ENCODE measurements at places on chromosomes 2 and 18.

DNA sequence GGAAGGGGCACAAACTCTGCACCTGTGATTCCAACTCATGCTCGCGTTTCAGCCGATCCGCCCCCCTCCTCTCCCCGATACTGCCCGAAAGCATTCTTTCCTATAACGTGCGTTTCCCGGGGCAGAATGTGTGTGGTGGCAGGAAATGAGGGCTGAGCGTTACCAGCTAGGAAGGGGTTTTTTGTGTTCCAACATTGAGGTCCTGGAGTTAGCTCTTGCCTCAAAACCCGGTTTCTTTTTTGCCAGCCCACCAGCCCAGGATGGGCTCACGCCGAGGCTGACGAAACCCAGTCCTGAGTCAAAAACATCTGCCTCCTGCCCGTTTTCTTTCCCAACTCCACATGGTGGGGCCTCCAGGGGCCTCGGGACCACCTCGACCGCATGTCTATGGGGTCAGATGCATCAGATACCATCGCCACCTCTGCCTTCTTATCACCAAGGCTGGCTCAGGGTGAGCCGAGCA is 113.7 kb upstream of the COPS8 start:
- DNase-seq, result no peak

DNA sequence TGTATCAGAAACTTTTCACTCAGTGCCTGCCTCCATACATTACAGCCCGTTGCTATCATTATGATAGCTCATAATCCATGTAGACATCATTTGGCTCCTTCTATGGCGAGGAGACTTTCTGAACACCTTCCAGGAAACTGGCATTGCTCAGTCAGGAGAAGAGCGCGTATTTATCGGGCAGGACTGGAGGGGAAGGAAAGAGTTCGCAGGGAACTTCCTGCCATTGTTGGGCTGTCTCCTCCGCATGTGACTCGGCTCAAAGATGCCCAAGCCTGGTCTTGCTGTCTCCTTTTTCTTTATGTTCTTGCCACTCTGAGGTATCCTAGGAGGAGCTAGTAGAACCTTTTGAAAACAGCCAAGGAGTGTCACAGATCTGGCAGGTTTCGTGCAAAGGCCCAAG is 156.8 kb downstream of the CTIF start:
- DNase-seq, result no peak

DNA sequence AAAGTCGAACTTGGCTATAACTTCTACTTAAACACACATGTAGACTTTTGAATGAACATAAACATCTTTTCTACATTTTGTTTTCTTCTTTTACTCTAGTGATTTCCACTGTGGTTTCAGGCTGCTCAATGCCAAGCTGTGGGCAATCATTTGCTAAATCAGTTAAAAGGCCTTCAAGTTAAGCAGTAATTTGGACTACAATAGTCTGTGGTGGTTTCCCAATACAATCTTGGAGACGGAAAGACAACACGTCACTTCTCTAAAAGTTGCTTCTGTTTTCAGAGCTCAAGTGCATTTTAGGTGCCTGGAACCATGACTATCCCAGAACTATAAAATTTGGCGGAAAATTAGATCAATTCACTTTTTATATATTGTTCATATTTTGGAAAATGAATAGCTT is 69.4 kb downstream of the TXNL1 start:
- DNase-seq, result no peak

DNA sequence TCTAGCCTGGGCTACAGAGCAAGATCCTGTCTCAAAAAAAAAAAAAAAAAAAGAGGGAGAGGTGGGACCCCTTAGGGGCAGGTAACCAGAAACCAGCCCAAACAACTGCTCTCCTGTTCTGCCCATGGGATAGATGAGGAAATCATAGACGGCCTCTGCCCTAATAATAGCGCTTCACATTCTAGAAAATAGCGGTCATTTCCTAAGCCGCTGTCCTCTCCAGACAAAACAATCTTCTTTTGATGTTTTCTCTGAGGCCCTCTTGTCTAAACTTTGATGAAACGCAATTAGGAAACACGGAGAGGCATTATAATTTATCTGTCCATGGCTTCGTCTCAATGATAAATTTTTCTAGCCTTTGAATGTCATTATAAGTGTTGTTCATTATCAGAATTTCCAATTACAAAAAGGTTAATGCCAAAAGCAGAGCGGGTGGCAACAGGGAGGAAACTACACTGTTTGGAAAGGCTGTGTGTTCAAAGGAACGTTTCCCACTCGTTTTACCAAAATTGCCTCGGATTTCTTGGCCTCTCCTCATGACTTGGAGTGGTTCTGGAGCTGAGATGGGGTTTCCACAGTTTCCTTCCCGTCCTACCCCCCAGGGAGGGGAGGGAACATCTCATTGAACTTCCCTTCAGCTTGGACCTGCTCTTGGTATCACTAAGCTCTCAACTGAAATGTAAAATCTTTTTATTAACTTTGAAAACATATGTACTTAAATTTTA is 151.6 kb upstream of the ZNF236 start:
- DNase-seq, result no peak
